Thoracic aorta (tissue), 2 donors: ENCODE measurements at places on chromosomes 1 and 21.

DNA sequence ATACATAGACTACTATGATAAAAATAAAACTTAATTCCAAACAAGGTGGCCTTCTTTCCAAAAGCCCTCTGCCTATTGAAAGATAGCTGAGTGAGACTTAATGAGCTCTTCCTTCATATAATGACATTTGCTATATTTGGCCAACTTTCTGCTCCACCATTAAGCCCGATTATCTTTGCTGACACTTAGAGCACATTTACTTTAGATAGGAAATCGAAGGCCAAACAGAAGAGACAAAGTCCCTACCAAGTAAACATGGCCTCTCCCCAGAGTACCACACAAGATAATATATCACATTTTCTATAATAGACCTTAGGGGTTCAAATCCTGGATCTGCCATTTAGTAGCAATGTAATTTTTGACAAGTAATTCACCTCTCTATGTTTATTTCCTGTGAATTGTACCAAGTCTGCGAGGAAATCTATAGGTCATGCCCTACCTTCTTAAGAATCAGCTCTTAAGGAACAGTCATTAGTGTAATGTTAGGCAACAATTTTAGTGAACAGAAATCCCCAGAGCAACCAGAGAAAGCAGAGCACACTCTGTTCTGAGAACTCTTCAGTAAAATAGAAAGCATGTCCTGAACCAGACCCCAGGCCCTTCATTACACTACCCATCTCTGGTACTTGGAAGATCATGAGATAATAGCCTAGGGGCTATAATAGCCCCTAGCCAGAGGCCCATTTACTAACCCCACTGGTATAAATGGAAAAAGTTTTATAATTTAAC is 17.3 kb upstream of the COA6 start:
- no peak for DNase-seq

DNA sequence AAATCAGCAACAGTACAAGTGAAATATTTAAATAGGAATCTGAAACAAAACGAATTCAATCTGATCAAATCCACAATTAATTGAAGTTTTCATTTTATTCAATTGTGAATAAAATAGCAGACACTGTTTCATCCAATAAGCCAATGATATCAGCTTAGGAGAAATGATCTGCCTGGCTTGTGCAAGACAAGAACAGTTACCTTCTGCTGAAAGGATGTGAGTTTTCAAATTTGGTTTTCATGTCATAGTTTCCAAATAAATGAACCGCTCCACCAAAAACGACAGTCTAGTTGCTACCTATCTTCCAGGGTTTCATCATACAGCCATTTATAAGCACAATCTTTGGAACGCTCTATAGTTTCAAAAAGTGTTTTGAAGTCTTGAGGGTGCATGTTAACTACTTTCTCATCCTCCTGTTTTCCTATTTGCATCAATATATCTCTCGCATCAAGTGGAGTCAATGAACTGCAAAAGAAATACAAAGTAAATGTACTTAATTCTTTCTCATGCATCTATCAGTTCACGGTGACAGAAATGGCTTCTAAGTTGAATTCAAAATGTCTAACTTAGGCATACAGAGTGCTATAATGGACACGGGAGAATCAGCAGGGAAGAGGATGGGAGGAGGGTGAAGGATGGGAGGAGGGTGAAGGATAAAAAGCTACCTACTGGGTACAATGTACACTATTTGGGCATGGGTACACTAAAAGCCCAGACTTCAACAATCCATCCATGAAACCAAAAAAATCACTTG is 25.1 kb downstream of the TFB2M start:
- DNase-seq = no peak

DNA sequence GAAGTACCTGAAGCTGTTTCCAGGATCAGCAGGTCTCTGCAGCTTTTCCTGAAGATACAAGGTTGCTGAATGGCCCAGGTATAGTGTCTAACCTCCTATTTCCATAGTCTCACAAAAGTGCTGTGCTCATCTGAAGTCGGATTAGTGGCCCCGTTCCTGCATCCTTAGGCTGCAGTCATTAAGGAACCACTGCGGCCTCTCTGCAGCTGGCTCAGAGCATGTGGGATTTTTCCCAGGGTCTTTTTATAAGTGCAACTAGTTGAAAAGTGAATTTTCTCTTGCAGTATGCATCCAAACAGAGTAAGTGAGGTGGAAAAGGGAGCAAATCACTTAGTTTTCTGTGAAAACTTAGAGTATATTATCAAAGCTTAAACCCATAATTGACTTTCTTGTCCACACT is 565.3 kb upstream of the NEGR1 start:
- DNase-seq = no peak

- DNase-seq = no peak
Observed at GRCh38 chr1:6163191-6163972, 16.7 kb downstream of the CHD5 start.

GRCh38 chr1:186078245-186078644 is 296.8 kb downstream of the TPR start:
- DNase-seq = no peak

GRCh38 chr1:238767321-238767720 is 619.0 kb upstream of the CHRM3 start:
- DNase-seq = no peak

- DNase-seq = no peak
Observed at GRCh38 chr21:42374457-42374856, 8.1 kb upstream of the TFF1 start.

GRCh38 chr1:34740161-34740868 is 14.5 kb upstream of the GJB5 start:
- DNase-seq = no peak

- DNase-seq = no peak
Observed at GRCh38 chr1:187744665-187745064, 915.9 kb downstream of the PLA2G4A start.

DNA sequence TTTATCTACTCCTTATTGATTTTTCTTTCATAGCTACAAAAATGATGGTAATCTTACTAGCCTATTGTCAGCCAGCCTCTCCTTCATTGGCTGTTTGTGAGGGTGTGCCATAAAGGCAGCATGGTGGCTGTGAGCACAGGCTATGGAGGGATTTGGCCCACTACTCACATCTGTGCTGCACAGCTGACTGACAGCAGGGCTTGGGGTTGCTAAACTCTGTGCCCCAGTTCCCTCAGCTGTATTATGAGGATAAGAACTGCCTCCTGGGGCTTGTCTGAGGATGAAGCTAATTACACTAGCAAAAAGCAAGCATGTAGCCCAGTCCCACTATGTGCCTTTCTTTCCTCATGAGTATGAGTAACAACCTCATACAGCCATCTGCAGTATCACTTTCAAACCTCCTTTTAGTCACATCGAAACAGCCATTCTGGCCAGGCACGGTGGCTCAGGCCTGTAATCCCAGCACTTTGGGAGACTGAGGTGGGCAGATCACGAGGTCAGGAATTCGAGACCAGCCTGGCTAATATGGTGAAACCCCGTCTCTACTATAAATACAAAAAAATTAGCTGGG is 66.2 kb downstream of the COQ8A start:
- DNase-seq = no peak

- no peak for DNase-seq
Observed at GRCh38 chr1:192546596-192547190, 28.9 kb upstream of the RGS1 start.

- no peak for DNase-seq
Observed at GRCh38 chr1:159991513-159991912, 37.5 kb upstream of the SLAMF9 start.

GRCh38 chr1:208251015-208251414 is 6.8 kb upstream of the PLXNA2 start:
- no peak for DNase-seq

- DNase-seq = no peak
Observed at GRCh38 chr1:118993700-118994026, 5.5 kb upstream of the TBX15 start.

- DNase-seq = no peak
Observed at GRCh38 chr1:212119397-212119837, 83.9 kb downstream of the DTL start.

- DNase-seq = peak; percentile 34
Observed at GRCh38 chr1:29237129-29237821, 953 bp downstream of the PTPRU start.

DNA sequence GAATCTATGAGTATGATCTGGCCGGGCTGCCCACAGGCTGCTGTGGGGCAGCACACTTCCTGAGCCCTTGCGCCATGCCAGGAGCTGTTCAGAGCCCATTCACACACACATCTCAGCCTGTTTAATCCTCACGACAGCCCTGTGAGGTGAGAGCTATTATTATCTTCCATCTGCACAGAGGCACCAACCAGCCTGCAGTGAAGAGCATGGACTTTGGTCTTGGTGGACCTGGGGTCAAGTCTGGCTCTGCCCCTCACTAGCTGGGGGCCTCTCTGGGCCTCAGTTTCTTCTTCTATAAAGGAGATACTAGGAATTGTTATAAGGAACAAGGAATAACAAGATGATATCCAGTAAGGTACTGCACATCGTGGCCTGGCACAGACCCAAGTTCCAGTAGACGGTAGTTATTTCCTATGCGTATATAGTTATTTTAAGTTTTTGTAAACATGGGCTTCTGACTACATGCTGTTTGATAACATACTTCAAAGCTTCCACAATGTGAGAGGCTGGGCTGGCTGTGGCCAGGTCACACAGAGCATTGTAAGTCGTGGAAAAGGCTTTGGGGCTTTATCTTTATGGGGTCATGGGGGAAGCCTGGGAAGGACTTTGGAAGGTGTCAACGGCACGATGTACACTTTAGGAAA is 3.4 kb upstream of the PADI2 start:
- DNase-seq = no peak

- no peak for DNase-seq
Observed at GRCh38 chr1:245148861-245149260, 5.9 kb upstream of the KIF26B start.

GRCh38 chr1:21495225-21495820 is 13.9 kb upstream of the ALPL start:
- no peak for DNase-seq

DNA sequence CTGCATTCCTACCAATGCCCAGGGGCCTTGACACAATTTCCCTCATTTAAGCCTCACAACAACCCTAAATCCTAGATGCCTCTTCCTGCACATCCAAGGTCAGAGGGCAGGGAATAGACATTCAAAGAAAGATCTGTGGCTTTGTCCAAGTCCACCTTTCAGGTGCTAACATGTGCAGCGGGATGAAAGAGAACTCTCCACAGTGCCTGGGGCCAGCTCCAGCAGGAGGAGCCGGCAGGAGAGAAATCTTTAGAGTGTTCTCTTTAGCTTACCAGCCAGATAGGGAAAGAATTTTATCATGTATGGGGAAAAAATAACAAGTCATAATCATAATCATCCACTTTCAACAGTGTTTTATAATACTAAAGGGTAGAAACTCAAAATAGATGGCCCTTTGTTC is 319.7 kb downstream of the MATN1 start:
- no peak for DNase-seq

GRCh38 chr1:243273945-243274344 is 18.1 kb downstream of the SDCCAG8 start:
- DNase-seq = no peak

GRCh38 chr1:205748403-205749233 is 1.4 kb downstream of the NUCKS1 start:
- peak; percentile 43 for DNase-seq

- no peak for DNase-seq
Observed at GRCh38 chr1:9180111-9180819, 51.4 kb upstream of the GPR157 start.

DNA sequence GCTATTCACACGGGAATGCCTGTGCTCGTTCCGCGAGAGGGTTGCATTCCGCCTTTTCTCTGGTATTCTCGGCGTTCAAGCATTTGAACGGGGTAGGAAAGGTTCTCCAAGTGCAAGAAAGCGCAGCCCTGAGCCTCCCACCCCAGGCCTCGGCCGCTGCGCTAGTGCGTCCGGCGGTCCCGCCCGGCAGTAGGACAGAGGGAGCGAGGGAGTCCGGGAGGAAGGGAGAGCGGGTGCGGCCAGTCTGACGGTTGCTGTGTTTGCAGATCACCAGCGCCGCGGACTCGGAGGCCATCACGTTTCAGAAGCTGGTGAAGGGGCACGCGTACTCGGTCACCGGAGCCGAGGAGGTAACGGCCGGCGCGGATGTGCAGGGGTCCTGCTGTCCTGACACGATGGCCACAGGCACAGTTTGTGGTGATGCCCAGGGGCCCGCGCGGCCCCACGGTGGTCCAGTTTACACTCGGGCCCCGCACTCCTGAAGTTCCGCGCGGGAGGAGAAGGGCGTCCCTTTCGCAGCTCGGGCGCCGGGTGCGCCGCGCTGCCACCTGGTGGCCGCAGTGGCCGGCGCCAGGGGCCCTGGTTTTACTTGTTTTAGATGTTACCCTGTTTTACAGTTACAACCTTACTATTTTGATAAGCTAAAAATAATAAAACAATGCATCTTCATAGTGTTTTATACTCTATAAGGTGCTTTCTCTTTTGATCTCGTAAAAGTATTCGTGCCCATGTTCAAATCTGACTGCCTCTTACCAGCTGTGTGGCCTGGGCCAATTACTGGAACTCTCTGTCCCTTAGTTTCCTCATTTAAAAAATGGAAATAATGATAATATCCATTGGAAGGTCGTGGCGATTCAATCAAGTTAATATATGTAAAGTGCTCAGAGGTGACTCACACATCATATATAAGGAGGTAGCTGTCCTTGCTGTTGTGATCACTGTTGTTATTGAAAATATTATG is 36.7 kb downstream of the CAPN2 start:
- no peak for DNase-seq

DNA sequence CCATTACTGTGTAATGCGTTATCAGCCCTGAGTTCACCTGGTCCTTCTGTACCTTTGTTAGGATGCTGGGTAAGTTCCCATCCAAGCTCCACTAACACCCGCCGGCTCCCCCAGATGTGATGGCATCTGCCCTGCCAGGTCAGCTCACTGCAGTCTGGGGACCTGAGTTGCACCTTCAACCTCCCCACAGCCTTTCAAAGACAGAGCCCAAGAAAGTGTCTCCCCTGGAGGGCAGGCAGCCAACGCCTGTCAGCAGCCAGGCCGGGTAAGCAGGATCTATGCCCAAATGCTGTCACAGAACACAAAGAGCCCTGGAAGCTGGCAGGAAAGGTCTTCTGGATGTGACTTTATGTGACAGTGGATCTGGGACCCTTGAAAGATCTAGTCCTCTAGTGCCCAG is 13.7 kb downstream of the MRAP start:
- no peak for DNase-seq

DNA sequence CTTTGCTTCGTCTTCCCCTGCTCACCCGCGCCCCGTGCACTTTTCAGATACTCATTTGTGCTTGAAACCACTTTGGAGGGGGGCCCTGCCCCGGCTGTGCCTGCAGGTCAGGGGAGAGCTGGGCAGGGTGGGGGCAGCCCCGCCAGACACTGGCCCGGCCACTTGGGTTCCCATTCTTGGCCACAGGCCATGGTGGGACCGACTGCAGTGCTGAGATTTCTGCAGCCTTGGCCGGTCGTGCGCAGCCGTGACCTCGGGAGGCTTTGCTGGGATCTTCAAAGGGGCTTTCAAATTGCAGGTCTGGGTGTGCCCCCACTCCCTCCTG is 54.5 kb upstream of the TTC34 start:
- no peak for DNase-seq

GRCh38 chr1:154861607-154862094 is 8.4 kb downstream of the KCNN3 start:
- no peak for DNase-seq

DNA sequence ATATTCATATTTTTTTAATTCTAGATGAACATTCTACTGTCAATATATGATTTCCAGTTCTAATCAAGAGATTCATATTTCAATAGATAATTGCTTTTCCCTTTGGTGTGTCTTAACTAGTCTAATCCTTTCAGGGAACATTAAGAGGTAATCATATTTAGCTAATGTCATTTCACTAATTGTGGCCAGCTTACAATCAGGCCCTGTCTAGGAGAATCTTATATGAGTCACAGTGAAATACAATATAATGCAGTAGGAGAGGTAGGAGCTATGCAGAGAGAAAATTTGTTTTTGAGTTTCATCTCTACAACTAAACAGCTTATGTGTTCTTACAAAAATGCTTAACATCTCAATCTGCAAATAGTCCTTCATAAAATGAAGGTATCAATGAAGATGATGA is 85.9 kb downstream of the DPYD start:
- no peak for DNase-seq
